Karpas-422 (cell line): ENCODE measurements at places on chromosomes 13 and 19.

DNA sequence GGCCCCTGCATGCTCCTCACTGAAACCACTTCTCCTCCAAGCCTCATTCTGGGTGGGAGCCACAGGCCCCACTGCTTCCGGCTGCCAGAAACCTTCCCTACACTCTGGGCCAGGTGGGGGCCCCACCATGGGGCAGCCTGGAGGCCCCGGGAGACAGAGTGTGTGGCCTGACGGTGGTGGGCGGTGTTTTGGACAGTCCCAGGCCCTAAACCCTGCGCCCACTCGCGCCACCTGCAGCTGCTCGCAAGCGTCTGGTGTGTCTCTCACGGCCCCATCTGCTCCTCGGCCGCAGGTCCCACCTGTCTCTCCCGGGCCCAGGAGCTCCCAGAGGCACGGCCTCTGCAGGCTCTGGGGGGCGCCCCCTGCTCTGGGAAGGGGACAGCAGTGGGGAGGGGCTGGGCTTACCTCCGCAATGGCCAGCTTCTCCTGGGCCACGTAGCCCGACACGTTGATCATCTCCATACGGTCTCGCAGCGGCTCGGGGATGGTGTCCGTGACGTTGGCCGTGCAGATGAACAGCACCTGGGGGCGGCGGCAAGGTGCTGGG is 5.6 kb downstream of the RPL36 start:
- peak; percentile 60 for DNase-seq

- no peak for DNase-seq
Observed at GRCh38 chr19:30325676-30326392, 46.4 kb upstream of the ZNF536 start.

DNA sequence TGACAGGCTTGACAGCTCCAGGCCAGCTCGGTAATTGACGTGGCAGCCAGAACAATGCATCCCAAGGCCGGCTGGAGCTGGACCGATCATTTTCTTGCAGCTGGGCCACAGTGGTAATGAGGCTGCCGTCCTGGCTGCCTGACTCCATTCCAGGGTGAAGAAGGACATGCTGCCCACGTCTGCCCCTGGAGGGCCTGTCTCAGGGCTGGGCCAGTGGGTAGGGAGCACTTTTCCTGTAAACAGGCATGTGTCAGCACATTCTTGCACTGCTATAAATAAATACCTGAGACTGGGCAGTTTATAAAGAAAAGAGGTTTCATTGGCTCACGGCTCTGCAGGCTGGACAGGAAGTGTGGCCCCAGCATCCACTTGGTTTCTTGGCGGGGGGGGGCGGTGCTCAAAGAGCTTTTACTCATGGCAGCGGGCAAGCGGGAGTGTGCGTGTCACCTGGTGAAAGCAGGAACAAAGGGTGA is 38.1 kb upstream of the KCTD15 start:
- DNase-seq: no peak

- peak; percentile 89 for DNase-seq
Observed at GRCh38 chr13:30464496-30465342, 1.0 kb downstream of the HMGB1 start.

GRCh38 chr13:109481040-109481439 is 305.3 kb downstream of the IRS2 start:
- no peak for DNase-seq

DNA sequence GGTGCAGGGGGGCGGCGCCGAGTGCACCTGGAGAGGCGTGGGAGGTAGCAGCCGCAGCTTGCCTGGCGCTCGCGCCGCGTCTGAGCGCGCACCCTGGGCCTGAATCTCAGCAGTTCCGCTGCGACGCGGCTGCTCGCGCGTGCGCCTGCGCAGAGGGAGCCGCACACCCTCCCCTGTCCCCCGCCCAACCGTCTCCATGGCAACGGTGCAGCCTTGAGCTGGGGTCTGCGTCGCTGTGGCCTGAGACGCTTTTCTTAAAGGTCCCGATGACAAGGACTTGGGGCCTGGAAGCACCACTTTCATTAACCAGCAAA is at the start of gene PNMA8B:
PNMA8B (minus strand) TSS at position 82 of the 314 bp plus-strand sequence. CDS start 402 bp downstream, outside the sequence.
- DNase-seq: no peak

GRCh38 chr19:58543826-58544590 is at the start of gene TRIM28:
TRIM28 (plus strand) TSS chr19:58544064; CDS start chr19:58544758, 694 bp downstream.
- peak; percentile 97 for DNase-seq

DNA sequence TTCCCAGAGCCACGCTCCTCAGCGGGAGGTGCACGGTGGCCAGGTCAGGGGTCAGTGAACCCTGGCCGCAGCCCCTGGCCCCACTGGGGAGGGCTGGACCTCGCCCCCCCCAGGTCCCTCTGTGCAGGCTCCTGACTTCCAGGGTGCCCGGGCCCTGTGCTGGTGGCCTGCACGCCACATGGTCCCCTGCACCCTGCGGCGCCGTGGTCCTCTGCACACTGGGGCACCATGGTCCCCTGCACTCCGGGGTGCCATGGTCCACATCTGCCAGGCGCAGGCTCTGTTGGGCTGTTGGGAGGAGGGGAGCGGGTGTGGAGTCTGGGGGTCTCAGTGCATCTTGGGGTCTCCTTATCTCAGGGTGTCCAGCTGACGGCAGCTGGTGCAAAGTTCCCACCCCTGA is 23.3 kb upstream of the TMEM255B start:
- DNase-seq: no peak

DNA sequence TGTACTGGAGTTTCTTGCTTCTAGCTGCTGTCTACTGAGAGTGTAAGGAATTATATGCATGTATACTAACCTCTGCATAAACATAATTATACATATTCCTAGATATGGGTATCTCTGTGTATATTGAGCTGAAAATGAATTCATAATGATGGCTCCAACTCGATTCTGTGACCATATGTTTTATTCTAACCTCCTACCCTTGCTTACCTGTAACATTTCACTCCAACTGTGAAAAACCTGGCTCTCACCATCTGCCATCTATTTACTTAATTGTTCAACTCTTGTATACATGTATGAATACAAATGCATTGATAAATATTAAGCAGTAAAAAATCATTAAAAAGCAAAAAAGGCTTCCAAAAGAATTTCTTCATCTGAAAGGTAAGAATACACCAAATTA is 1729.5 kb upstream of the SPRY2 start:
- no peak for DNase-seq

DNA sequence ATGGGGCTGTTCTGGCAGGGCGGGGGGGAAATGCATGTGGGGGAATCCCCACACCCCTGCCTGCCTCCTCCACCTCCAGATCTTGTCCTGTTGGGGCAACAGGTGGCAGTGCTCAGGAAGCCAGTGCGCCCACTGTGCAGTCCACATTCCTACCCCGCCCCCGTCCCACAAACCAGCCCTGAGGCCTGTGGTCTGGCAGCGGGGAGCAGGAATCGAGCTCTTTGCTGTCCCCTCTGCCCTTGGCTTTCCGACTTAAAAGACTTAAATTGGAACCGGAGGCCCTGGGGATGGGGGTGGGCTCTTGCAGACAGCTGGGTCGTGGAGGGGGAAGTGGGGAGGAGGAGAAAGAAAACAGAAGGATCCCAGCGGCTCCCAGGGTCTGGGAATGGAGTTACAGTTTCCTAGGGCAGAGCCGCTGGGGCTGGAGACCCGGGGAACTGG is 4.3 kb downstream of the NANOS3 start:
- DNase-seq: peak; percentile 45

- DNase-seq: no peak
Observed at GRCh38 chr13:40506592-40507446, 159.6 kb downstream of the FOXO1 start.

GRCh38 chr19:49690656-49691242 is at the start of gene CPT1C:
CPT1C (plus strand) TSS chr19:49691116; CDS start chr19:49692253, 1,137 bp downstream.
- peak; percentile 55 for DNase-seq

DNA sequence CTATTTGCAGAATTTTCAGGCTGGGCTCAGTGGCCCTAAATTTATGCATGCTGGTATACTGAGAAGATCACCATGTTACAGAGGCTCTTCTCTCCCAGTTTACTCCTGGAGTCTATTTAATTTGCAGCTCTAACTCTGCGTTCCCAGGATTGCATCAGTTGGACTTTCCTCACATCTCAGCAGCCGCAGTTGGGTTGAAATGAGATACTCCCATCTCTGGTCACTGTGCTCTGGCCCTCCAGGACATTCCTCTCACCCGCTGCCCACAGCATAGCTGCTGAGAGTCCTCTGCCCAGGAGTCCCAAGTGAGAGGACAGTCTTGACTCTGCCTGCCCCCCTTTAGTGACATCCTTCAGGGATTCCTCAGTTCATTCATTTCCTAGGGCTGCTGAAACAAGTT is 150.9 kb downstream of the LACC1 start:
- no peak for DNase-seq

- no peak for DNase-seq
Observed at GRCh38 chr13:25930653-25931052, 121.2 kb downstream of the SHISA2 start.

GRCh38 chr13:49858178-49858856 is 65.8 kb upstream of the KPNA3 start:
- DNase-seq: no peak

DNA sequence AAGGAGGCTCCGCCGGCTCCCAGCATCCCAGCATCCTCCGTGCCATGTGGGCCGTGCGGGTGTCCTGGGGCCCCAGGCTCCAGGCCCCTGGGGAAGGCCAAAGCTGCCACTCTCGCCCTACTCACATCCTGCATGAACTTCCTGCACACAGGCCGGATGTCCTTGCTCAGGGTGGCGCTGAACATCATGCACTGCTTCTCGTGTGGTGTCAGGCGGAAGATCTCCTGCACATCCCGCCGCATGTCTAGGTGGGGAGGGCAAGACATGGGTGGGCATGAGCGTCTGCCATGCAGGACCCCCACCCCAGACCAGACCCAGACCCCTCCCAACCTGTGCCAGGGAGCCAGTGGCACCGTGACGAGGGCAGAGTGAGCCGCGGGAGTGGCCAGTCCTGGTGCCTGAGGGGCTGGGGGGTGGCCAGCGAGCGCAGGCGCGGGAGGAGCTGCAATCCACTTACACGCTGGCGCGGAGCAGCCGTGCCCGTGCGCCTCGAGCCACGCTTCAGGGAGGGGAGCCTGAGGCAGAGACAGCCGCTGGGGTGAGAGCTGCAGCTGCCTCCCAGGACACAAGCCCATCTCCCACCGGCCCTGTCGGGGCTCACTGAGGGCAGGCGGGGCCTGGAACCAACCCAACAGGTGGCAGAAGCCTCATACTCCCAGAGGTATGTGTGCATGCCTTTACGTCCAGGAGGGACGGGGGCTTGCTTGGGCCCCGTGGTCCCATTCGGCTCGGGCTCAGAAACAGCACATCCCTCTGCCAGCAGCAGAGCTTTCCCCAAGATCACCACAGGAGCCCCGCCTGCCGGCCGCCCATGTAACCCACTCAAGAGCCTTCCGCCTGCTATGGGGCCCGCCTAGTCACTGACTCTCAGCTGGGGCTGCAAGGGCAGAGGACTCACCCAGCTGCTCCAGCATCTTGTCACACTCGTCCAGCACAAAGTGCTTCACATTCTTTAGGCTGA is 8.8 kb downstream of the DDX39A start:
- no peak for DNase-seq
